Omental fat pad (tissue), 4 donors: ENCODE measurements at places on chromosomes 1 and 21.

GRCh38 chr1:222247081-222247480, 300.8 kb downstream of the HHIPL2 start:
- no peak for DNase-seq

DNA sequence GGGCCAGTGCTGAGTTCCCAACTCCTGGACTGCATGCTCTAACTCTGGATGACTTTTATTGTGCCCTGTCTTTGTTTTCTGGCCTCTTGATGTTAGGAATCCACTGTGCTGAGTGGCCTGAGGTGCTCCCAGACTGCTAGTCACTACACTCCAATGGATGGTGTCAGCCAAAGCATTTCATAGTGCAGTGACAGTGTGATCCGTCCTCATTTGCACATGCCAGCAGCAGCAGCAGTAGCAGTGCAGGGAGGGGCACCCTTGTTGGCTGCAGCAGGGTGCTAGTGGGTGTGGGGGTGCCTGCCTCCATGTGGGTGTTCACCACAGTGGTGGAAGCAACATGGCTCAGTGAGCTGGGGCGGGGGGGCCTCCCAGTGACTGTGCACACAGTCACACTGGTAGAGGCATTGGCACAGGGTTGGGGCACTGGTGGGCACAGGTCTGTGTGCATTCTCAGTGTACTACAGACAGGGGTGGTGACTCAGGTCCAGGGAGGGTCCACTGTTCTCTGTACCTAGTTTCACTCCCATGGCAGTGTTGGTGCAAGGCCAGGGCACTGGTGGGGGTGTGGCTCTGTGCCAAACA, 214.0 kb downstream of the ZC3H11B start:
- DNase-seq = no peak

DNA sequence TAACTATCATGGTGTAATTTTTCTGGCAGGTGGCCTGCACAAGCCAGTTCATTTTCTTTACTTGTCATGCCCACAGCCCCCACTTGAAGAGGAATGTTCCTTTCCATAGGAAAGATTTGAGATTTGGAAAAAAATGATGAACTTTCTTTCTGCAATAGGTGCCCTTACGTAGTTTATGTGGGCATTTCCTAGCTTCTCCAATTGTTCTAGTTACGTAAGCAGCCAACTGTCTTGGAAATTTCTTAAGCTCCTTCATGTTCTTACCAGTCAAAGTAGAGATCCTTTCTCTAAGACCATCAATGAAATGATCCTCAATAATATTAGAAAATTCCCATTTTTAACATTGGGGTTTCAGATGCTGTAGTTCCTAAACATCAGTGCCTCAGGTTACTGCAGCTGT, 109.5 kb upstream of the F3 start:
- DNase-seq = no peak

- DNase-seq = no peak
Observed at GRCh38 chr1:58738876-58739275, 39.0 kb upstream of the MYSM1 start.

GRCh38 chr1:110308247-110308646, 30.9 kb upstream of the RBM15 start:
- DNase-seq = no peak

GRCh38 chr1:199307496-199308264, 668.8 kb downstream of the PTPRC start:
- DNase-seq = no peak

DNA sequence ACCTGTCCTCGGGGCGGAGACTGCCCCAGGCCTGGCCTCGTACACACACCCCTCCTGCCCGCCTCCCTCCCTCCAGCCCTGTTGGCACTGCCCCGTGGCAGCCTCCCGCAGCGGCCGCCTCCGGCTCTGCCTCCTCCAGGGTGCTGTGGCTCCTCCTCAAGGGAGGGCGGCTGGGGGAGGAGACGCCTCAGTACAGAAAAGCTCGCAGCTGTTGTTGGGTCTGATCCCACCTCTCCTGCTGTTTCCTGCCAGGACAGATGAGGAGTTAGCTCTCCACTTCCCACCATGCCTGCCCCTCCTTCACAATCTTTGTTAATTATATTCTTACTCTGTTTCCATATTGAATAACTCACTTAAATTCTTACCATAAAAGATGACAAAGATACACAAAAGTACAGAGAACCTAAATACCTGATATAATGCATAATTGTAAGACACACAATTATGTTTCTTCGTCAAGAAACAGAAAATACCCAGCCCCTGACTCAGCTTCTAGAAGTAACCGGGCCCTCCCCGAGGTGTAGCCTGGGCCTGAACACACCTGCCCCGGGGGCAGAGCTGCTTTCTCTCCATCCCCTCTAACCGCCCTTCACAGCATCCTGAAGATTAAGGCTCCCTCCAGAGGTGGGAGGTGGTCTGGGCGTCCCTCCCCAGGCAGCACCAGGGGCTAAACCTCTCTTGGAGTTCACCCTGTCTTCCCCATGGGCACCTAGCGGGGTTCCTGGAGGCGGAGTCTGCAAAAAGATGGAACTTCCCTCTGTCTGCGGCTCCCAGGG, 30.6 kb upstream of the COL6A1 start:
- no peak for DNase-seq

DNA sequence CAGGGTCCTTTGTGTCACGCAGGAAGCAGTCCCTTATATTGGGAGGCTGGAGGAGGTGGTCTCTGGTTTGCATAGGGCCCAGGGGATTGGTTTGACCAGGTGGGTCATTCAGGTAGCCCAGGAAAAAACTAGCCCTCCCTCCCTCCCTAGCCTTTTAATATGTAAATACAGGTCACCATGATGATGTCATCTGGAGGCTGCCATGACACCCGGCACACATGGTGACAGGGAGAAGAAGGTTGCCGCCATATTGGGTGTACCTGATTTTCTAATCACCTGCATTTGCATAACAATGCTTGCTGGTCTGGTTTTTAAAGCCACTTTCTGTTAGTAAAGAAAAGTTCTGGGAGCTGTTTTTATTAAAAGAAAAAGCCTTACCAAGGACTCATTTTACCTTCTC, 791.0 kb upstream of the ADGRL4 start:
- DNase-seq = no peak

DNA sequence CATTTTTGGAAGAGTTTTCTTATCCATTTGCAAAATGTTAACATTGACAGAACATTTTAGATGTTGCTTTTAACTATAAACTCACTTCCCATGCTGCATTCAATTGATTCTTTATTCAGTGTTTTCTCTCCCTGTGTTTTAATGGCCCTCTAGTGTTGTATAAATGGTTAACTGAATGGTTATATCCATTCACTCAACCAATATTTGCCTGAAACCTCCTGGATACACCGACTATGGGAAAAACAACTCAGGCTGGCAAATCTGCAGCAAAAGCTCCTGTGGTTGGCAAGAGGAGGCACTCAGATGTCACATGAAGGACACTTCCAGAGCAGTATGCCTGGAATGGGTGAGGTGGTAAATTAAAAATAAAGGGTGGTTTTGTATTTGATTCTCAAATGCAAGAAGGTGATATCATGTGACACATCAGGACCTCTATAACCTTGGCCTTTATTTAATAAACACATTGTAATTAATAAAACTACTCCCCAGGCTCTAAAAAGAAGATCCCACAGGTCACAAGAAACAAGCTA, 107.6 kb downstream of the BCAR3 start:
- no peak for DNase-seq

DNA sequence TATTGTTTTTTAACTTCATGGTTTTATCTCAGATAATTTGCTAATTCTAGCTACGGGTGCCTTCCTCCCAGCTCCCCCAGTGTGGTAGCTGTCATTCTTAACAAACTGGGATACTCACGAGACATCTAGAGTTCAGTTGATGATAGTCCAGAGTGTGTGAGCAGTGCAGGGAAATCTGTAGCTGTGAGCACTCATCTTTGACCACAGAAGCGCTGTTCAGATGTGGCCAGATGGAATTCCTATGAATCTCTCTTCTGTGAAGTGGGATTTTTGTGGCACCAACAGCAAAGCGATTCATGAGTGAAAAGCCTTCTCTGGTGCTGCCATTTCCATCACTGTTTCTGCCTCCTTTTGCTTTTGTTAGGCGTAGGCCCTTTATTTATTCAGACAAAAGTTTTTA, 125.1 kb downstream of the NFIA start:
- DNase-seq = no peak

- no peak for DNase-seq
Observed at GRCh38 chr1:107767156-107767582, 197.8 kb downstream of the VAV3 start.

DNA sequence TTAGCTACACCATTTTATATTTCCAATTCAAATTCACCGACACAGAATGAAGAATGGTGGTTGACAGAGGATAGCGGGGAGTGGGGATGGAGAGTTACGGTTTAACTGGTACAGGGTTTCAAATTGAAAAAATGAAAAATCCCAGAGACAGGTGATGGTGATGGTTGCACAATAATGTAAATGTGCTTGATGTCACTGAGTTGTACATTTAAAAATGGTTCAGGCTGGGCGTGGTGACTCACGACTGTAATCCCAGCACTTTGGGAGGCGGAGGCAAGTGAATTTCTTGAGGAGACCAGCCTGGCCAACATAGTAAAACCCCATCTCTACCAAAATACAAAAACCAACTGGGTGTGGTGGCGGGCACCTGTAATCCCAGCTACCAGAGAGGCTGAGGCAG, 31.2 kb upstream of the SHCBP1L start:
- no peak for DNase-seq
